ENCODE measurements at places on chromosomes 16 and 17. TPM values are rescaled to one million over a fixed set of nuclear protein-coding genes. Genes with fewer than 3 reads are reported as not detected.

TRAF7 gene
- 76.1 TPM for total RNA-seq

ACAP1 gene
- total RNA-seq = 0.61 TPM

DNA sequence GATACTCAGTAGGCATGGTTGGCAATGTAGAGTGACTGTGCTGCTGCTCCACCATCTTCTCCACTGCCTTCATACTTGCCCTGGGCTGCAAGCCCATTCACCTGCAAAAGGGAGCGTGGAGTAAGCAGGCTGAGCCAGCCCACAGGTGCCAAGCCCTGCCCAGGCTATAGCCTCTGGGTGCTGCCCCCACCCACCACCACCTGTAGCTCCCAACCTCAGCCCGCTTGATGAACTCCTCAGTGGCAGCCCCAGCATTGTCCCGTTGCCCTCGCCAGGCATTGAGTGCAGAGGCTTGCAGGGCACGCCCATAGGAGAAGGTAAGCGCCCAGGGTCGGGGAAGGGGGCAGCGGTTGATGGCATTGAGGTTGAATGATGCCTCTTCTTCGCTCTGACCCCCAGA is 2.2 kb upstream of the PIGS start:
- no peak for DNase-seq

DNA sequence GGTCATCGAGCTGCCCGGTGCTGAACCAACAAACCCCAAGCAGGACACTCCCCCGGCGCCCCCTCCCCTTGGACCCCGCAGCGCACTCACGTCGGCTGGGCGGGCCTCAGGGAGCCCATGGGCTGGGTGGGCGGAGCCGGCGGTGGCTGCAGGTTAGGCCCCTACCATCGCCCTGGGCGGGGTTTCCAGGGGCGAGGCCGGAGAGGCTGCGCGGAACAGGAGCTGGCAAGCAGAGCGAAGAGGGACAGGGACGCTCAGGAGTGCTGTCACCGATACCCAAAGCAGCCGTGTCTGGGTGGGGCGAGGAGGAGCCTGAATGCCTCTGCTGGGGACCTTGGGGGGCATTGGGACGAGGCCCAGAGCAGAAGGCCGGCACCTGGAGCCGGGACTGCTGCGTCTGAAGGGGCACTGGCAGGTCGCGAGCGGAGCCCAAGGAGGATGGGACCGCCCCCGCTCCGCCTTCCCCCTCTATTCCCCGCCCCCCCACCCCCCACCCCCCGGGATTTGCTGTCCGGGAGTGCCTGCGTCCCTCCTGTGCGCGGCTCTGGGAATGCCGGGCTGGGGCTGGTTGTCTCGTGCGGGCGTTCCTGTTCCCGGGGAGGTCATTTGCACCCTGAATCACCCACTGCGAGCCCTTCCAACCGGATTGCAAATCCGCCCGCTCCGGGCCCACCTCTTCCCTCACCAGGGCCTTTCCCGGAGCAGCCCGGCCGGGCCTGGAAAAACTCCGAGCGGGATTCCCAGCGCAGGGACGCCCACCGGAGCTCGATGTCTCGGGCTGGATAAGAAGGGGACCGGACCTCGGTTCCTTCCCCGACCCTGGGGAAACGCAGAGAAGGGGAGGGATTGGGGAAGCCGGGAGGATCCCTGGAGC is 902 bp downstream of the ARHGAP27 start:
- DNase-seq = peak; percentile 33

- DNase-seq = no peak
These were observed 819.2 kb upstream of the EEF2KMT start for GRCh38 chr16:5916711-5917191.

GRCh38 chr16:80283466-80284392 is 257.1 kb upstream of the DYNLRB2 start:
- DNase-seq = no peak
